Activated CD8-positive, alpha-beta memory T cell treated with anti-CD3 and anti-CD28 coated beads, Interleukin-2, amount 50 U/mL, for 4 hours (primary cell): ENCODE measurements at places on chromosomes 12 and 14.

- no peak for DNase-seq
Measured at GRCh38 chr12:26954027-26954426, 15.8 kb downstream of the FGFR1OP2 start.

DNA sequence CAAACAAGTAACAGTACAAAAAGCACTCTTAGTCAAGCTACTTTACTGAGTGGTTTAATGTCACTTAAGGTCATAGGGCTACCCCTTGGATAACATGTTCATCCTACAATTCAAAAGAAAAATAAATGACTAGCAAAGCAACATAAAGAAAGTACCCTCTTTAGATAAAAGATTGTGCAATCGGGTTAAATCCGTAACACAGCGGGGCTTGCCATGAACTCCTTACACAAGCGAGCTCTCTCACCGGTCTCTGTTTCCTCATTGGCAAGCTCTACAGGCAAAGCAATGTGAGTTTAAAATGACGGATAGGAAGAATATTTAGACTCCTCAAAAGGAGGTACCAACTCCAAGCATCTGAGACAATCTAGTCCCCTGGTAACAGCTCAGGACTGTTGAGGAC, 140.6 kb downstream of the EGLN3 start:
- no peak for DNase-seq

- DNase-seq, result no peak
Measured at GRCh38 chr12:130398100-130398848, 60.6 kb downstream of the PIWIL1 start.

GRCh38 chr12:125889742-125890141, 824.5 kb downstream of the AACS start:
- DNase-seq, result no peak

GRCh38 chr14:103115845-103116572, 7.3 kb upstream of the TNFAIP2 start:
- DNase-seq, result no peak

DNA sequence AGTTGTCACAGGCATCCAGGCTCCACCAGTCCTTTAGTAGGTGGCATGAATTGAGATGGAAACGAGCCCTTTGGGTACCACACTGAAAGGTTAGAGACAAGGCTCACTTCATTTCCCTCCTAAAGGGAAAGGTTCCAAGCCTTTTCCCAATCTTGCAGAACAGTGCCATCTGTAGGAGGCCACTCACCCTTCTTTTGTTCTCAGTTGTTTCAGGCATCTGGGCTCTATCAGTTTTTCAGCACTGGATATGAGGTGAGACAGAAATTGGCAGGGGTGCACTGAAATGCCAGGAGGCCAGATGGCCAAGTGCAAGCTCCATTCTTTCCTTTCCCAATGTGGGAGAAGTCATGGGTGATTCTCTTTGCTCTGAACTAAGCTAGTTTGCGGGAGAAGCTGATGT, 15.2 kb downstream of the FBXO33 start:
- DNase-seq, result no peak

GRCh38 chr14:99445931-99446330, 34.7 kb downstream of the SETD3 start:
- no peak for DNase-seq

DNA sequence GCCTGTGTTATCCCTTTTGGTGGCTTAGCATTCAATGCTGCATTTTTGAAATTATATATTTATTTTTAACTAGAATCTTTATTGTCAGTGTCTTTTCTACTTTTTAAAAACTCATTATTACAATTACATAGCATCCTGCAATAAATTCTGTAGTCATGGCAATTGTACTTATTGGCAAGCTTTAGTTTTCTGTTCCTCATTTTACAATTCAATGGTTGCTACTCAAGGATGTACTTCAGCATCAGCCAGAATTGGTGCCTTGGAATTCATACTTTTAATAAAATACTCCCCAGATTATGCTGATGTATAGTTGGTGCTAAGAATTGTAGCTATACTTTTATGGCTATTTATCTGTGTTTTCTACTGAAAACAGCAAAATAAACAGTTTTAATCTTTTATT, 1756.8 kb upstream of the SEL1L start:
- DNase-seq, result no peak

GRCh38 chr14:50379563-50379962, 17.1 kb downstream of the CDKL1 start:
- DNase-seq, result no peak
